ENCODE measurements at places on chromosomes 12 and 14. TPM values are rescaled to one million over a fixed set of nuclear protein-coding genes. Genes with fewer than 3 reads are reported as not detected.

DNA sequence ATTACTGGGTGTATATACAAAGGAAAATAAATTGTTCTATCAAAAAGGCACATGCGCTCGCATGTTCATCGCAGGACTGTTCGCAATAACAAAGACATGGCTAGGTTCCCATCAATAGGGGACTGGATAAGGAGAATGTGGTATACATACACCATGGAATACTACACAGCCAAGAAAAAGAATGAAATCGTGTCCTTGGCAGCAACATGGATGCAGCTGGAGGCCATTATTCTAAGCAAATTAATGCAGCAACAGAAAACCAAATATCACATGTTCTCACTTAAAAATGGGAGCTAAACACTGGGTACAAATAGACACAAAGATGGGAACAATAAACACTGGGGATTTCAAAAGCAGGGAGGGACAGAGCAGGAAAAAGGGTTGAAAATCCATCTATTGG is 58.6 kb downstream of the PKP2 start:
- H3K4me1 ChIP-seq, result no peaks in the 10 kb centered on the region
- DNase-seq, result no peak
- H3K36me3 ChIP-seq, result no peaks in the 10 kb centered on the region
- no peak overlapping the region for H3K27ac ChIP-seq

- H3K27me3 ChIP-seq, result no peaks in the 10 kb centered on the region
- no peak for DNase-seq
- no peaks in the 10 kb centered on the region for H3K36me3 ChIP-seq
- H3K4me1 ChIP-seq, result no peaks in the 10 kb centered on the region
- no peak overlapping the region for H3K27ac ChIP-seq
Measured at GRCh38 chr14:72864712-72865365, 29.1 kb downstream of the DPF3 start.

The GLIPR1 gene
- total RNA-seq, result 6.6 TPM

DNA sequence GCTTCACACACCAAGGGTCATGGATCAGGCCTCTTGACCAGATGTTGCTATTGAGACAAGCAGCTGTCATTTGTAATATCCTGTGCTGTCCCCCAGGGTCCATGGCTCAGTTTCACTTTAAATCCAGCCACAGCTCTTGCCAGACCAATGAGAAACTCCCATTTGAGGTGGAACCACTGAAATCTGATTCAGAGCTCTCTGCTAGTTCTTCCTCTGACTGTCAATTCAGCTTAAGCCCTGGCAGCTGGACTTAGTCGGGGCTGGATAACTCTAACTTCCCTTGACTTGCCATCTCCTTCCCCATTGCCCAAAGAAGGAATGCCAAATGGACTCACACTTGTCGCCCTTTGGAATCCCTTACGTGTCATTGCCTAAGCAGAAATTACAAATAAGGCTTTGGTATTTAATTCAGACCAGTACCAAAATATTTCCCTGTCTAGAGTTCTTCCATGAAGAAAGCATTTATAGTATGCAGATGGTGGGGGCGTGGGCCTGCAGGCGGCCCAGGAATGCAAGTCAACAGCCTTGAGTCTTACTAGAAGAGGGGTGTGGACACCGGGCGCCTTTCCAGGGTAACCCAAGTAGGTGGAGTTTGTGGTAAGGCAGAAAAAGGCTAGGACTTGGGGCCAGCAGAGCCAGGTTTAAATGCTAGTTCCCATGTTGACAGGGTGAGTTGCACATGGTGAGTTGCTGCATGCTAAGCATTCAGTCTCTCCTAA is 96.9 kb upstream of the TMPO start:
- no peak overlapping the region for H3K4me3 ChIP-seq
- H3K27me3 ChIP-seq, result no peaks in the 10 kb centered on the region
- H3K4me1 ChIP-seq, result peaks cover 26% of the 10 kb centered on the region
- H3K27ac ChIP-seq, result peak overlapping the region; percentile 66
- no peak for DNase-seq

GRCh38 chr14:95533391-95533821 is 1.4 kb upstream of the GLRX5 start:
- no peak for DNase-seq
- H3K4me3 ChIP-seq, result peak overlapping the region; percentile 94
- H3K27ac ChIP-seq, result peak overlapping the region; percentile 85

The KRT75 gene
- total RNA-seq, result not detected

The NYNRIN gene
- 14.7 TPM for total RNA-seq

The TAS2R13 gene
- total RNA-seq, result 7.1 TPM

The GPR84 gene
- total RNA-seq, result not detected

The TSPAN19 gene
- not detected for total RNA-seq

The KRT77 gene
- total RNA-seq, result 2.5 TPM

DNA sequence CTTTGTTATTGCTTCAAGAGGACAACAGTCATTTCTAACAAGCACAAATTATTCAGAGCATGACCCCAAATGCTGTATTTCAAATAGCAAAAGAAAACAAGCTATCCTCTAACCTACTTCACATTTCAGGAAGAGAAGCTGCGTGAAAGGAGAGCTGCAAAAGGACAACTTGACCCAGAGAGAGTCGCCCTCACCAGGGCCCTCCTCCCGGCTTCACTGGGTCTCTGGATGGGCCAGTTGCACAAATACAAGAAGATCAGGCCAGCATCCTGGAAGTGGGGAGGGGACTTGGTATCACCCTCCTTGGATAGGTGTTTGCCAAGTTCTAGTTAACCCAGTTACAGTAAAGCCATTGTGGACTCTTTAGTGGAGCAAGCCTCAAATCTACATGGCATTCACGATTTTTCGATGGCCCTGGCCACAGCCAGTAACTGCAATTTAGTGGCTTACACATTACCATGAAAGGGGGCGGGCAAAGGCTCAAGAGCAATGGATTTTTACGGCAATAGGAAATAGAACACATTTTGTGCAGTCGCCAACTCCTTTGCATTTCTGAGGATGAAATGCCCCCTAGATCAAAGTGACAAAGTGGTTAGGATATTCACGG is 166.9 kb upstream of the DIO2 start:
- no peaks in the 10 kb centered on the region for H3K27me3 ChIP-seq
- no peak overlapping the region for H3K4me3 ChIP-seq
- no peak for DNase-seq
- H3K27ac ChIP-seq, result no peak overlapping the region
- no peaks in the 10 kb centered on the region for H3K36me3 ChIP-seq
- H3K4me1 ChIP-seq, result no peaks in the 10 kb centered on the region

DNA sequence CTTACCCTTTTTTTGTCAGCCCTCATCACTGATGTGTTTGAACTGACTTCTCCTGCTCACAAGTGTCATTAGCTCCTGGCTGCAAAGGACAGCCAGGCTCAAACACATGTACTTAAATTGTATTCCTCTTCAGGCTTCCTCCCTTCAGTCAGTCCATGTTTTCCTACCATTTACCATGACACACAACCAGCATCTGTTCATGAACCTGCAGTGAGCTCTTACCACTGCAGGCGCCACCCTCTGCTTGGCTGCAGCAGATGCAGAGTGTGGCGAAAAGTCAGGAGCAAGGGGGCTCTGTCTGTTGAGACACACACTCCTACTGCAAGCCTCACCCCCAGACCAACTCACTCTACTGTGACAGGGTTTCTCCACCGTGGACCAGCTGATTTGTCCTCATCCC is 70.2 kb downstream of the TSPAN11 start:
- no peaks in the 10 kb centered on the region for H3K36me3 ChIP-seq
- DNase-seq, result no peak
- no peaks in the 10 kb centered on the region for H3K27me3 ChIP-seq
- no peak overlapping the region for H3K4me3 ChIP-seq
- H3K27ac ChIP-seq, result no peak overlapping the region
- H3K4me1 ChIP-seq, result no peaks in the 10 kb centered on the region

DNA sequence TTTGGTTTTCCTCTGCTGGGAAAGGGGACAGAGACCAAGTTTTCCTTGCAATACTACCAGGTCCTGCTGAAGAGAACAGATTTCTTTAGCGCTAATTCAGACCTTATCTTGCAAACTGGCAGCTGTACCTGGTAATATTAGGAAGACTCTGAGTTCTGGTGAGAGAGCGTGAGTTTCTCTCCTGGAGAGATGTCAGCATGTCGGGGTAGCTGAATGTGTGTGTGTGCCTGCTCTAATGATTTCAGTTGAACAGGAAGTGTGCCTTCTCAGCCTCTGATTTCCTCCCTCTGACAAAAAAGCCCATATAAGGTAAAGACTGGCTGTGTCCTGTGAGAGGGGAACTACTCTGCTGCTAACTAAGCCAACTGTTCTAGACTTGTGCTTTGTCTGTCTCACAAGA is 10.3 kb upstream of the ERP27 start:
- no peak for DNase-seq
- peaks cover 35% of the 10 kb centered on the region for H3K4me1 ChIP-seq
- H3K4me3 ChIP-seq, result no peak overlapping the region
- H3K27me3 ChIP-seq, result no peaks in the 10 kb centered on the region

DNA sequence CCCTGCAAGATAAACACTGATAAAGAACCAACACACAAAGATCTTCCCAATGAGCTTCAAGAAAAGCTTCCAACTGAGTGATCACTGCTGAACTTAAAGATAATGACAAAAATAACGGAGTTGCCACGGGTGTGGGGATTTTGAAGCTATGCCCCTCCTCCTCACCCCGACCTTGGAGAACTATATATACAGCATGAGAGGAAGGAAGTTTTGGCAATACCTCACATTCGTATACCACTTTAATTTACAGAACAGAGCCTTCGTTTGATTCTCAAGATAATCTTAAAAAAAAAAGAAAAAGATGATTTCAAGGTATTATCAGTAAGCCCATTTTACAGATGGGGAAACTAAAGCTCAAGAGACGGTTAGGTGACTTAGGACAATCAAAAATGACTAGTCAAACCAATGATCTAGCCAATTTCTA is 715 bp downstream of the NEK9 start:
- DNase-seq, result no peak
- H3K4me3 ChIP-seq, result peak overlapping the region; percentile 68
- peaks cover 54% of the 10 kb centered on the region for H3K4me1 ChIP-seq
- H3K36me3 ChIP-seq, result no peaks in the 10 kb centered on the region
- no peaks in the 10 kb centered on the region for H3K27me3 ChIP-seq

DNA sequence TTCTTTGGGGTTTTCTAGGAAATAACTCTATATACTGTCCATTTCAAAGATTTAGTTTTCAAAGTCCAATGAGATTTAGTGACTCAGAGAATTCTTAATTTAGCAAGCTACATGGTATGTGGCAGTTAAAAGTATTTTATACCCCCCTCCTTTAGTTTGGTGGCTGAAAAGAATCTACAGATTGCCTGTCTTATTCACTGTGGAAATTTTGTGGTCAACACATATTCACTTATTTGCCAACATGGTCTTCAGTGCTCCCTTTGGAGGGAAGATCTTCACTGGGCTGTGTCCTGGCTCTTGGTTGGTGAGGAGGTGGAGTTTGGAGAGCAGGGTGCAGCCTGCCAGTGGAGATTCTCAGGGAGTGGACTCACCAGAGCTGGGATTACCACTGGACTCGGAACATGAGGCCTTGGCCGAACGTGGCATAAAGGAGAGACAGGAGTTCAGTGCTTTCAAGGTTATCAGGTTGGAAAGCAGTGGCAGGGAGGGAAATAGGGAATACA is 39.8 kb downstream of the SAMD4A start:
- no peaks in the 10 kb centered on the region for H3K27me3 ChIP-seq
- H3K4me3 ChIP-seq, result no peak overlapping the region
- no peaks in the 10 kb centered on the region for H3K36me3 ChIP-seq
- no peak for DNase-seq
- H3K4me1 ChIP-seq, result peaks cover 15% of the 10 kb centered on the region
- no peak overlapping the region for H3K27ac ChIP-seq

DNA sequence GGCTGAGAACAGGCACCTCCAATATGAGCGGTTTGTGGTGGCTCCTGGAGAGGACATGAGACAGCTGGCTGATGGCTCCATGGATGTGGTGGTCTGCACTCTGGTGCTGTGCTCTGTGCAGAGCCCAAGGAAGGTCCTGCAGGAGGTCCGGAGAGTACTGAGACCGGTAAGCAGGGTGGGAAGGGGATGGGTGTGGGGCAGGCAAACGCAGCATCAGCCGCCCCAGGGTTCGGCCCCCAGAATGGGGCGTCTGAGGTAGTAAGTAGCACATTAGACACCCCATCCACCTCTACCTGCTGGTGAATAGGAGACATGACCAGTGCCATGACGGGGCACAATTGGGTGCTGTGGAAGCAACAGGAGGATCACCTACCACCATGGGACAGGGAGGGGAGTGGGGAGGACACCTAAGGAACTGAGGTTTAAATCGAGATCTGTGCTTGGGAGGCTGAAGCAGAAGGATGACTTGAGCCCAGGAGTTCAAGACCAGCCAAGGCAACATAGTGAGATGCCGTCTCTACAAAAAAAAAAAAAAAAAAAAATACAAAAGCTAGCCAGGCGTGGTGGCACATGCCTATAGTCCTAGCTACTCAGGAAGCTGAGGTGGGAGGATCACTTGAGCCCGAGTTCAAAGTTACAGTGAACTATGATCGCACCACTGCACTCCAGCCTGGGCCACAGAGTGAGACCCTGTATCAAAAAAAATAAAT is 25.5 kb downstream of the ITGA7 start:
- no peak for DNase-seq
- H3K27ac ChIP-seq, result no peak overlapping the region
- peaks cover 12% of the 10 kb centered on the region for H3K4me1 ChIP-seq
- no peaks in the 10 kb centered on the region for H3K36me3 ChIP-seq
- no peaks in the 10 kb centered on the region for H3K27me3 ChIP-seq
- H3K4me3 ChIP-seq, result no peak overlapping the region

GRCh38 chr12:14619741-14620501 is 52.2 kb upstream of the PLBD1 start:
- no peak for DNase-seq
- no peak overlapping the region for H3K4me3 ChIP-seq
- no peaks in the 10 kb centered on the region for H3K4me1 ChIP-seq
- H3K36me3 ChIP-seq, result no peaks in the 10 kb centered on the region
- no peaks in the 10 kb centered on the region for H3K27me3 ChIP-seq

DNA sequence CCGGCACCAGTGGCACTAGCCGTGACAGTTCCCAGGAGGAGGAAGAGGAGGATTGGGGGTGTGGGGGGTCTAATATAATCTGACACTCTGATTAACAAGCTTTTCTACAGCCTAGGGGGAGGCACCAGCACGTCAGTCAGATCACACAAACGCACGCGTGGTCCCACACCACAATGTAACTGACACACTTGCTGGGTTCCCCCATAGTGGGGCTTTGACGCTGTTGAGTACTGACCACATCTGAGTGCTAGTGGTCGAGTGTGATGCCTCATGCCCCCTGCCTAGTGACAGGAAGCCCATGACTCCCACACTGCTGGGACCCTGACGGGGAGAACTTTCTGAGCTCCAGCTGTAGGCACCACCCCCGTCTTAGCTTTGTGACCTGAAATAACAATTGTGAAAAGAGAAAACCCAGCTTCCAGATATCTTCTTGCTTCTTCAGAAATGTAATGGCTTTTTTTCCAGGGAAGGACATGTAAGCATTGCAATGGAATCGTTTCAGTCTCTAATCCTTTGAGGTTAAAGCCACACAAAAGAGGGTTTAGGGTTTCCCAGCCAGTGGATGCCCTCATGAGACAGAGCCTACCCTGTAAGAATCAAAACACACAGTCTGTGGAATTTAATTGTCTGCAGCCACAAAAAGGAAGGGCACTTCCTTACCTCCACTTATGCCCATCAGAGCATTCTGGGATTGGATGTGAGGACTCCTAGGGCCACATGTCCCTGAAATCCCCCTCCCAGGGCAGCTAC is 183.9 kb downstream of the PIWIL1 start:
- H3K27me3 ChIP-seq, result no peaks in the 10 kb centered on the region
- no peaks in the 10 kb centered on the region for H3K36me3 ChIP-seq
- DNase-seq, result no peak
- H3K27ac ChIP-seq, result no peak overlapping the region

The SLC17A8 gene
- total RNA-seq, result not detected

GRCh38 chr12:1083889-1084262 is 92.9 kb downstream of the ERC1 start:
- no peaks in the 10 kb centered on the region for H3K36me3 ChIP-seq
- H3K4me1 ChIP-seq, result peaks cover 5% of the 10 kb centered on the region

The TPPP2 gene
- not detected for total RNA-seq

GRCh38 chr14:58812050-58812910 is 174.5 kb downstream of the DACT1 start:
- peaks cover 14% of the 10 kb centered on the region for H3K4me1 ChIP-seq
- no peaks in the 10 kb centered on the region for H3K27me3 ChIP-seq
- H3K4me3 ChIP-seq, result no peak overlapping the region
- H3K36me3 ChIP-seq, result no peaks in the 10 kb centered on the region
